ENCODE measurements at places on chromosomes 5 and 9.
A peak's percentile ranks its signal among the peaks of the same experiment; 100 is the strongest.

DNA sequence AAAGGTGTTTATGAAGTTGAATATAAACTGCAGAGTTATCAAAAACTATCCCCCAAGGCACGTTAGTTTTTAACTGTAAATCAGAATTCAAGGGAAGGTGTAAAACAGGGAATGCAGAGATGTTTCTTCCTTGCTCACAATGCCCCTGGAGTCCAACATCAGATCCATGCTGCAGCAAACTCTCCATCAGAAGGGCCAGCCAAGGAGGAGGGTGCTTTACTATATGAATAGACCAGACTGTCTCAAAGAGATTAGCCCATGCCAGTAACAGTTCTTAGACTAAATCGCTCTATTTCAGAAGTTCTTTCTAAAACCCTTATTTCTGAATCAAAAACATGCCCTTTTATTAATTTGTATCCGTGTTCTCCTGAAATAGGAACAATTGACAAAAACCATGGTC, 362.8 kb upstream of the RPS23 start:
- DNase-seq: no peak

DNA sequence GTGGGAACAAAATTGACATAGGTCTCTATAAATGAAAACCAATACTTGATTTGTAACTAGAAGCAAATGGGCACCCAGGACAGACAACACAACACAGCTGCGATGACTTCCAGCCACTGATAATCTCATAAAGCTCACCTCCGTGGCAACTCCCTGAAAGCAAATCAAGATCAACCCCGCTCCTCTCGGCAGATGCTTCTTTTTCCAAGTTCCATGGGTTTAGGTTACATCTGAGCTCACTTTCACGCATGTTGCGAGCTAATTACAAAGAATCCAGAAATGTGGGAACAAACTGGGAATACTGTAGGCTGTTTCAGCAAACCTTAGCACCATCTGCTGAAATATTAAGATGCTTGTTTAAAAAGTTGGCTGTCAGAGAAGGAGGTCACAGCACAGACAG, 153.9 kb downstream of the ELAVL2 start:
- DNase-seq: no peak

GRCh38 chr9:85178474-85178873, 508.9 kb downstream of the NTRK2 start:
- no peak for DNase-seq

GRCh38 chr5:135333732-135334515, 65.1 kb downstream of the MACROH2A1 start:
- DNase-seq: no peak

GRCh38 chr9:33106827-33107621, 30.6 kb upstream of the SMU1 start:
- DNase-seq: peak; percentile 66

GRCh38 chr9:100440071-100440470, 13.1 kb downstream of the MSANTD3 start:
- no peak for DNase-seq

DNA sequence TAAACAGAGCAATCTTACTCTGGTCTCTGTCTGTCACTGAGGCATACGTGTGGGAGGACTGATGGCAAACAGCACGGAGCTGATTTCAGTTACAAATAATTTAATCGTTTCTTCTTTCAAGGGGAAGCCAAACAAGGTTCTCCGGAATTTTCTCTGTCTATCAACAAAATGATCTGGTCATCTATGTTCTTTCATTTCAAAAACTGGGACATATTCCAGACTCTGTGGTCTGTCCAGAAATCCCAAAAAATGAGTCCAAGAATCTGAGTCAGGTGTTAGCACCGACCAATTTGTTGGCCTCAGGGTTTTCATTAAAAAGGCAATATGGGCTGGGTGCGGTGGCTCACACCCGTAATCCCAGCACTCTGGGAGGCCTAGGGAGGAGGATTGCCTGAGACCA, 69.9 kb upstream of the ZNF608 start:
- DNase-seq: no peak

GRCh38 chr9:70352802-70353201, 61.7 kb downstream of the KLF9 start:
- no peak for DNase-seq

- DNase-seq: no peak
Observed at GRCh38 chr5:107808671-107809137, 138.0 kb upstream of the EFNA5 start.

DNA sequence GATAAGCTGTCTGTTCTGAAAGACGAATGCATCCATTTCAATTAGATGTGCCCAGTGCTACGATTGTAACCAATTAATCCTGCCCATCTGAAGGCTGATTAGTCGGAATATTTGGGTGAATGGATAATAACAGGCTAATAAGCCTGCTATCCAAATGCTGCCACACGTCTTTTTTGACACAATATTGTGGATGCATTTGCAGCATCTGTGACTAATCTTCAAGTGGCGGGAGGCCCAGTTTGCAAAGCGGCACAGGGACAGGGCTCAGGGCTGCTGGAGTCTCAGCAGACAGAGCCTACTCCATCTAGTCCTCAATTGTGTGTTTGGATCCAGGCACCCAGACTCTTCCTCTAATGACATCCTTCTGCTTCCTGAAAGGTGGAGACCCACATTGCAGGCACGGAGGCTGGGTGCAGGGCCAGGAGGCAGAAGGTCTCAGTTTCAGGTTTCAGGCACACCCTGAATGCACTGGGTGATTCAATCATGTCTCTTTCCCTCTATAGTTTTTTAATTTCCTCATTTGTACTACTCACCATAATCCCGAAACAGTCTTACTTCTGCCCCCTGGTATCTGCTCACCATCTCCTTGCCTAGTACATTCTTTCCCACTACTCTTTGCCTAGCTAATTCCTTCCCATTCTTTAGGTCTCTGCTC, 169.6 kb downstream of the ASTN2 start:
- DNase-seq: no peak

DNA sequence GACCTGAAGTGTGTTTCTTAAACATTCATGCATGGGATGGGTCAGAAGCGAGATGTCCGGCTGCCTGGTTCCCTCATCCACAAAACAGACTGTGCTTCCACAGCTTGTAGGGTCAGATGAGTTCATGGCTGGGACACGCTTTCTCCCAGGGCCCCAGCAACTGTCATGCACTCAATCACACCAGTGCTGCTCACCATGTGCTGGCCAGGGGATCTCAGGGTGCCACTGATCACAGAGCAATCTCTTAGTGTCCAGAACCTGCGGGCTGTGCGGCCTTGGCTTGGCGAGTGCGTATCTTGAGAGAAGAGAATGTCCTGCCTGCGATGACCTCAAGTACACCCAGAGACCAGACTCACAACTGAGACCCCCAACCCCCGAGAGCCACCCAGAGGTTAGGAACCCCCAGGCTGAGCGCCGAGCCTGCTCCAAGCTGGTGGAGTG, 26.0 kb upstream of the FCN2 start:
- DNase-seq: no peak

GRCh38 chr5:44294516-44294915, 94.7 kb downstream of the FGF10 start:
- no peak for DNase-seq

DNA sequence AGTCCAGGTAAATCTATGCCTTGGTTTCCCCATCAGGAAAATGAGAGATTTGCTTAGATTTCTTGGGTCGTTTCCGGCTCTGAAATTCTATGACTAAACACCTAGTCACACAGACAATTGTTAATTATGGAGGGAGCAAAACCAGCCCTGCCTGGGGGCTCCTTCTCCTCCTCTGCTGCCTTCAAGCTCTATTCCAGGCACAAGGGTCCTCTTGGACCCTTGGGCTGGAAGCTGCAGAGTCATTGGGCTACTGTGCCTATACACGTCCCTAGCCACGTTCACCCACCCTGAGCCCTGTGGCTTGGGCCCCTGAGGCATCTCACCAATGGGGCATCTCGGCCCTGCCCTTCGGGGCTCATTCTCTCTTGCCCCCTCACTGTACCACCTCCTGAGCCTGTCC, 73.8 kb upstream of the TBC1D2 start:
- no peak for DNase-seq

DNA sequence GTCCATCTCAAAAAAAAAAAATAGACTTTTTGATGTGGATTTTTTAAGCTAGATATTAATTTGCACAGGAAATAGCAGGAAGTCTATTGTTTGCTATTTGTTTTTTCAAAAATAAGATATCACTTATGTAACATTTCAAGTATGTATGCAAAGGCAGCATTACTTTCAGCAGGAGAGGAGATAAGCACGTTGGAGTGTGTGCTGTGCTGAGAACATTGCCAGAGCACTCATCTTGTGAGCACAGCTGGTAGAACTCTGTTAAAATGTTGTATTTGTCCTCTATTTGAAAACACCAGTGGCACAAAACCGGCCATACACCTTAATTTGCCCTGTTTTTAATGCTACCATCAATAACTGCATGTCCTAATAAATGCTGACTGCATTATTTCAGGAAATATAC, 1061.9 kb upstream of the CDH18 start:
- no peak for DNase-seq

- DNase-seq: no peak
Observed at GRCh38 chr5:65767565-65767964, 45.6 kb downstream of the NLN start.

DNA sequence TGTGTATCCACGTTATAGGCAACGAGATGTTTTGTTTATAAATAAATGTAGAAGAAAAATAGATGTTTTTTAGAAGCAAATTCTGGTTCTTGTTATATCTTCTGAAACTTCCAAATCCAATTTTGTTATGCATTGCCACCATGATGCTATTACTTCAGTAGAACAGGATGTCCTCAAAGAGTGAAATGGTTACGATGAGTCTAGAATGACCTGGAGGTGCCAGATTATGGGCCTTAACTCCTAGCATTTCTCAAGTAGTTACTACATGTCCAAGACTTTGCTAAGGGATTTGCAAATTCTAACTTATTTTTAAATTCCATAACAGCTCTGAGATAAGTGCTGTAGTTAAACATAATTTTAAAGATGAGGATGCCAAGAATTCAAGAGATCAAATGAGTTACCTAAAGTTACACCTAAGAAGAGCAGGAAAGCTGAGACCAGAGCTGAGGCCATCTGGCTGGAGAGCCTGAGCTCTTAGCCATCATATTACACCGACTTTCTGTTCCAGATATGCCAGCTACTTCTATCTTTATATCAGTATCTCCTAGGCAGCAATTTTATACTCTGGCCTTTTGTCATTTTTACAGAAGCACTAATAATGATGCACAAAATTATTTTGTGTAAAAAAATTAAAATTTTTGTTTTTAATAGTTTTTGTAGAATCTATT, 173.2 kb upstream of the RASEF start:
- DNase-seq: no peak

- DNase-seq: no peak
Observed at GRCh38 chr9:13295556-13295955, 16.1 kb upstream of the MPDZ start.

DNA sequence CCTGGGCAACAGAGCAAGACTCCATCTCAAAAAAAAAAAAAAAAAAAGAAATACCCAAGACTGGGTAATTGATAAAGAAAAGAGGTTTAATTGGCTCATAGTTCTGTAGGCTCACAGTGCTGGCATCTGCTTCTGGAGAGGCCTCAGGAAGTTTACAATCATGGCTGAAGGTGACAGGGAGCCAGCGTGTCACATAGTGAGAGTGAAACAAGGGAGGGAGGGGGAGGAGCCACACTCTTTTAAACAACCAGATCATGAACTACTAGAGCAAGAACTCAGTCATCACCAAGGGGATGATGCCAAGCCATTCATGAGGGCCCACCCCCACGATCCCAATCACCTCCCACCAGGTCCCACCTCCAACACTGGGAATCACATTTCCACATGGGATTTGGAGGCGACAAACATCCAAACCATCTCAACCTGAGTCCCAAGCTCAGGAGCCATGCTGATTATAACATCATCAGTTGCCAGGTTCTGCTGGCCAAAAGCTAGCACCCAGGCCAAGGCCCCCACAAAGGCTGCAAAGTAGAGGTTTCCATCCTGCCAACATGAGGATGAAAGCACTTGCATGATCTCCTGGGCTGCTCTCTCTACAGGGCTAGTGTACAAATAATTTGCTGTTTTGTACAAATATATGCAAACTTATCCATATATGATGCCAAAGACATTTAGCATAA, 15.3 kb downstream of the DENND1A start:
- no peak for DNase-seq

- DNase-seq: no peak
Observed at GRCh38 chr5:111248571-111248970, 24.4 kb downstream of the CAMK4 start.

- no peak for DNase-seq
Observed at GRCh38 chr9:110114086-110114858, 93.7 kb downstream of the C9orf152 start.

- no peak for DNase-seq
Observed at GRCh38 chr5:138938526-138938925, 63.4 kb upstream of the LRRTM2 start.

- no peak for DNase-seq
Observed at GRCh38 chr5:6411141-6411540, 32.8 kb upstream of the MED10 start.

GRCh38 chr5:176797456-176798050, 12.8 kb upstream of the UNC5A start:
- DNase-seq: no peak

DNA sequence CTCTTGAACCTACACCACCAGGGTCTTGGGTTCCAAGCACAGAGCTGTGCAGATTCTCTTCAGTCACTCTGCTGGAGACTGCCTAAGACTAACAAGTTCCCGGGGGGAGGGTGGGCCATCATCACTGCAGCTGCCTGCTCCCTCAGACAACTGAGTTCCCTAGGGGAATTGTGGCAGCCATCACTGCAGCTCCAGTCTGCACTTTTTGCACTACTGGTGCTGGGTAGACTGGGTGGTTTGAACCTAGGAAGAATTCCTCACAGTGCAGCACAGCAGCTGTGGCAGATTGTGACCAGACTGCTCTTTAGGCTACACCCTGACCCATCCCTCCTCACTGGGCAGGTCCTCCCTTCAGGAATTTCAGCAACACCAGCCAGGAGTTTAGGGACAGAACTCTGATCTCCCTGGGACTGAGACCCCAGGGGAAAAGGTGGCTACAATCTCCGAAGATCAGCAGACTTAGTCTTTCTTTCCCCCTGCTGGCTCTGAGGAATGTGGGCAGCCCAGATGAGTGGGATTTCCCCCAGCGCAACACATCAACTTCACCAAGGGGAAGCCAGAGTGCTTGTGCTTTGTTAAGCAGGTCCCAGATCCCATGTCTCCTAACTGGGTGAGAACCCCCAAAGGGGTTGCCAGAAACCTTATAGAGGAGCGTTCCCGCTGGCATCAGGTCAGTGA, 30.9 kb upstream of the RGMB start:
- no peak for DNase-seq

- DNase-seq: no peak
Observed at GRCh38 chr5:1018596-1018995, 10.0 kb downstream of the NKD2 start.

DNA sequence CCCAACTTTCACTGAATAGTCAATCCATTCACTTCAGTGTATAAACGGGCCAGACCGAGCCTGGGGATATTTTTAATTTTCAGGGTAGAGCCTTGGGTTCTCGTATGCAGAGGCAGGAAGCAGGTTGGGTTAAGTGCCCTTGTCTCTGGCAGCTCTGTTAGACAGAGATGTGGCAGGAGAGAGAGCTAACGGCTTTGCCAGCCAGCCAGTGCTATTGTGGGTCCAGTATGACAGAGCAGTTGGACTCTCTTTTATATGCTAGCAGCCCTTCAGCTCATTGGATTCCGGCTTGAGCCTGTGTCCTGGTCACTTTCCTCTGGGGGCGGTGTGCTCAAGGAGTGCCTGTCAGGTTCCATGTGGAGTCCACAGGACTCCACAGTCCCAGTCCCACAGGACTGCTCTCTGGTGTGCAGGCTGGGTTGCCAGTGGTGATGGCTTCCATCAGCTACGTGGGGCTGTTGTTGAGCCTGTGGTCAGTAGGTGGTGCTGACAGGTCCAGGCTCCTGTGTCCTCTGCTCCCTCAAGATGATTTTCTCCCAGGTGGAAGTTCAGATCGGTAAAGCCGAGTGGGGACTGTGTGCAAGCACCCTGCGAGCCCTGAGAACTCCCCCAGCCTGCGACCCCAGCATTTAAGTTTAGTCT, 14.3 kb downstream of the CLTA start:
- DNase-seq: no peak

All from AG09319 (cell line).